GM23338 (cell line): ENCODE measurements at places on chromosomes 12 and 14.

DNA sequence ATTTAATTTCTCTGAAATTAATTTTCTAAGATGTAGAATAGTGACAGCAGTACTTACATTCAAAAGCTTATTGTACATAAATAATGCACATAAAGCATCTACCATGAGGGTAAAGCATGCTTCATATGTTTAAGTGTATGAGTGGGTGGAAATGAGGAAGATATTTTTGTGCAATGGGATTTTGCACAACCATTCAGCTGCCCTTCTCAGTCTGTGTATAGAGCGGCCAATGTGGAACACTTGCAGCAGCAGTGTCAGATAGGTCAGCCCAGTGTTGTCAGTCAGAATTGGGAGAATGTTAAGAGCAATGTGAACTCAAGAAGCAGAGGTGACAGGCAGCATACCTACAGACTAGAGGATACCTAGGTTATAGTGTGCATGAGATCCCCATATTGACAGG is 72.5 kb upstream of the ATP2B1 start:
- DNase-seq = no peak

DNA sequence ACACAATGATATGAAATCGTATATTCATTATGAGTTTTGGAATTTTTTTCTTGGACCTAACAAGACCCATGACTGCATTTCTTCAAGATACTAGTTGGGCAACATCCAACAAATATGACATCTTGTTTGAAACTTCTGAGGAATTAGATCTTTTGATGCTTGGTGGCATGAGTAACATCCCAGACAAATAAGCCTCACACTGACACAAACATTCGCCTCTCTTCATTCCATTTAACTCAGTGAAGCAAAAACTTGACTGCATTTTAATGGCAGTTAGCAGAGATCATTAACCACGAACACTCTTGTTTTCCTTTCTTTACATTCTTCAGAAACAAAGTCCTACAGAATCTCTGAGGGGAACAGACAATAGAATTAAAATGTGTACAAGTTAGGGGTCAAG is 758.3 kb downstream of the C12orf50 start:
- DNase-seq = no peak

DNA sequence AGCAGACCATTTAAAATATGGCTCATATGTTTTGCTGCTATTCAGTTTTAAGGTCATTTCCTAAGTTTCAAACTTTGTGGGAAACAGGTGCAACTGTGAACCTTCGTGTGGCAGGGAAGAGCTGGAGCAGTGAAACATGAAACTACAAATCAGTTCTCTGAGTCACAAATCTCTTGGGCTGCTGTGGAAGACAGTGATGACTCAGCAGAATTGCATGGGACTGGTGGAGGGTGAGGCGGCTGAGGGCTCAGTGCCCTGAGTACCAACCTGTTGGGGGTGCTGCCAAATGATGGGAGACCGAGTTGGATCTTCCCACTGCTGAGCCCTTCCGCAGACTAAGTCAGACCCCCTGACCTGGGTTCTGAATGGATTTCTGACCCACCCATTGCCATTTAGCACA is 8.4 kb upstream of the CALM1 start:
- peak; percentile 74 for DNase-seq

DNA sequence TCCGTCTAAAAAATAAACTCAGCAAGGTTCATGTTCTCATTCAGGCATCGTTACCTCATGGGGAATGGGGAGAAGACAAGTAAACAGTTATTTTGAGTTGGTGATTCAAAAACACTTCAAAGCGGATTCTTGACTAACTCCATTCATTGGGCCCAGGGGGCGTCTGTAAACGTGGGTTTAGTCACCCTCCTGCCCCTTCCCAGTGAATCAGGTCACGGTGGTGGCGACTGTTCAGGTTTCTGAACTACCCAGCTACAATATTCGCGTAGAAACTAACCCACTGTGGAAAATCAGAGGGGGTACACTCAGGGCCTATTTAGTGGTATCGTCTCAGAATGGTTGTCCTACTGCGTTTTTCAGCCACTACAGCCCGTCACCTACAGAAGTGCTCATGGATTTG is 15.2 kb downstream of the OR6S1 start:
- DNase-seq = no peak

DNA sequence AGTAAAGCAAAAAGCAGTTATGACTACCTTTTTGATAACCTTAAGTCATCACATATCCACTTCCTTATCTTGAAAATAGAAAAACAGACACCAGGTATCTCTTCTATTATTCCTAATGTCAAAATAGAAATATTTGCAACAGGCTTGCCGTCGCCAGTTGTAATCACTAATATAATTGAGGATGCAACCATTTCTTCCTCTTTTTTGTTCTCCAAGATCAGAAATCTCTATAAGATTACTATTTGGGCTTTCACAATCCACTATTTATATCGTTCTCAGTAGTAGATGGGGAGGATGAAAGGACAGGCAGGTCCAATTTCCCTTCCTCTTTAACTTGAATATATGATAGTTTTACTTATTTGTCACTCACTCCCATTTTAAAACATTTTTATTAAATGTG is 130.2 kb upstream of the HMGA2 start:
- DNase-seq = no peak

DNA sequence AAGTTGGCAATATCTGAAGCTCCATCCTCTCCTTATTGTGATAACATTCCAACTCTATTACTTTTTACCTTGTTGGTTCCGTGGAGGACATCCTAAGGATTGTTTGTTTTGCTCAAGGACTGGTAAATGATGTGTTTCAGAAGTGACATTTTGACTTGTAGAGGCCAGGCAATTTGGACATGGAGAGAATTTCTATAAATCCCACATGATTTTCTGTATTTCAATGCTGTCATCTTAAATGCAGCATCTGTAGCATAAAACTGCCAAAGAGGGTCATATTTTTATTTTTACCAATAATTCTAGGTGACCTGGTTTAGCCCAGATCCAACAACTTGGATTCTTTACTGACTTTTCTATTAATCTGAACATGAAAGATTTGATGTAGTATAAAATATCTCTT is 328.4 kb downstream of the BMP4 start:
- no peak for DNase-seq

GRCh38 chr12:121903202-121903601 is 14.6 kb downstream of the PSMD9 start:
- DNase-seq = peak; percentile 14

DNA sequence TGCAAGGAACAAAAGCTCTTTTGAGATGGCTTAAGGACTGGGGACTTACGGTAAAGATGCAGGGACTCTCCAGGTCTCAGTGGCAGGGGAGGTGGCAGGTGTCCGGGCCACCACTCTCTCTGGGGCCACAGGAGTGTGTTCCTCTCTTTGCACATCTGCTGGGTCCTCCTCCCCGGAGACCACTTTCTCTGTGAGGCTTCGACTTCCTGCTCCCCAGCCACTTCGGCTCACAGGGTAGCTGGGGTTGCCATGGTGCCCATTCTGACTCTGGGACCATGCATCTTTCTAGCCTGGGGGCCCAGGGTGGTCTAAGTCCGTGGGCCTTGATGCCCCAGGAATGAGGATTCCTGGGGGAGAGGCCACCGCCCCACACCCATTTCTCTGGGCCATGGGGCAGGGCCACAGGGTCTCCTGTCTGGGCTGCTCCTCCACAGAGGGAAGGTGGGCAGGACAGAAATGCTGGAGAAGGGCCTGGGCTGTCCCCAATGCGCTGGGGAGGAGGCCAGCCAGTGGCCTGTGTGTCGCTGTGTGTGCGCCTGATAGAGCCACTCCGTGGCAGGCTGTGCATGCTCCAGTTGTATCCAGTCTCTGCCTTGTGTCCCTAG is 38.5 kb downstream of the CCDC92 start:
- DNase-seq = no peak

DNA sequence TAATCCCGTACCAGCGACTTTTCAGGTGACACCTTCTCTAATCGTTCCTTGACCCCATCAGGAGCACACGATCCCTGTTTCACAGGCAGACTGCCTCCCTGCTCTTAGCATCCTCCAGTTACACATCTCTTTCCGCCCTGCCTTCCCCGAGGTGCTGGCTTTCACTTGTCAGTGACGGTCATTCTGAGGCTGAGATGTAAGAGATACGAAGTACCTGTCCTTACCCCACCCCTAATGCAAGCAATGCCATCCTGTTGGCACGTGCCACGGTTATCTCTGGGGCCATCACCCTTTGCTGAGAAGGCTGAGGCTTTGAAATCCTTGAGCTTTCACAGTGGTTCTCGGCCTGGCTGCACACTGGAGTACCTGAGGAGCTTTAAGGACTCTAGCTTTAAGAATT is 24.4 kb downstream of the B4GALNT3 start:
- DNase-seq = no peak

- no peak for DNase-seq
These were observed 86.2 kb downstream of the STON2 start for GRCh38 chr14:81313775-81314429.

GRCh38 chr12:51889216-51890132 is 1.6 kb downstream of the ANKRD33 start:
- DNase-seq = peak; percentile 68

DNA sequence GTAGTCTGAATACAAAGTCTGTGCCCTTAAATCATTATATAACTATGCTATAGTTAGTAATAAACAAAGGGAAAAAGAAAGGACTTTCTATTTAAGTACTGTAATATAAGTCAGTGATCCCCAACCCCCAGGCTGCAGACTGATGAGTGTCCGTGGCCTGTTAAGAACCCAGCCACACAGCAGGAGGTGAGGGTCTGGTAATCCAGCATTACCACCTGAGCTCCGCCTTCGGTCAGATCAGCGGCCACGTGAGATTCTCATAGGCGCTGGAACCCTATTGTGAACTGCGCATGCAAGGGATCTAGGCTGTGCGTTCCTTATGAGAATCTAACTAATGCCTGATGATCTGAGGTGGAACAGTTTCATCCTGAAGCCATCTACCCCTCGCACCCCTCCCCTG is 15.7 kb downstream of the NFYB start:
- DNase-seq = peak; percentile 17

- no peak for DNase-seq
These were observed 28.4 kb downstream of the AREL1 start for GRCh38 chr14:74684434-74684833.

- peak; percentile 83 for DNase-seq
These were observed 212.8 kb upstream of the SYT1 start for GRCh38 chr12:78651755-78652154.

- no peak for DNase-seq
These were observed 86.2 kb upstream of the GPHB5 start for GRCh38 chr14:63404906-63405305.

GRCh38 chr12:51520576-51521325 is 70.3 kb upstream of the SCN8A start:
- peak; percentile 79 for DNase-seq

DNA sequence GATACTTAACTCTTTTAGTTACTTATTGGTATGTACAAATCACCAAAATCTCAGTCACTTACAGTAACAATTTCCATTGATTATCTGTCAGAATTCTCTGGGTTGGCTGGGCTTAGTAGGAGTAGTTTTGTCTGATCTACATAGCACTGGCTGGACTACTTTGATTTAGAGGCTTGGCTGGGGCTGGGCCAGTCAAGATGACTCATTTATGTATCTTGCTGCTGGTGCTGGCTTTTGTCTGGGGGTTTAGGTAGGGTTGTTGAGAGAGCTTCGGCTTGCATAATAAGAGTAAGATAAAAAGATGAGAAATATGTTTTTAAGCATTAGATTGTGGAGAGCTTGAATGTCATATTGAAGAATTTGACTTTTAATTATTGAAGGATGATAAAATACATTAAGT is 1093.7 kb downstream of the SLC6A15 start:
- DNase-seq = no peak

GRCh38 chr12:50477241-50477832 is 27.4 kb upstream of the DIP2B start:
- DNase-seq = no peak

DNA sequence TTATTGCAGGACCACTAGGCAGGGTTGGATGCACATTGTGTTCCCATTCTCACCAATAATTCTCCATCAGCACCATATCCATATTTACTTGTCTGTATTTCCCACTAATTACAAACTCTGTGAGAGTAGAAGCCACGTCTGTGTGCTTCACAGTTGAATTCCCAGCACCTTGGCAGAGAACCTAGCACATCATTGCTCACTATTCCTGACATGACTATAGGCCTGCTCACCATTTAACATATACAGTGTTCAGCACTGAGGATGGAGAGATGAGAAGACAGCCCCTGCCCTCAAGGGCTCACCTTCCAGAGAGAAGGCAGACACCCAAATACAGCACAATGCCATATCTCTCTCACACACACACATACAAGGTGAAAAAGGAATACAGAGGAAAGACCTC is 5.0 kb downstream of the DAD1 start:
- DNase-seq = no peak

DNA sequence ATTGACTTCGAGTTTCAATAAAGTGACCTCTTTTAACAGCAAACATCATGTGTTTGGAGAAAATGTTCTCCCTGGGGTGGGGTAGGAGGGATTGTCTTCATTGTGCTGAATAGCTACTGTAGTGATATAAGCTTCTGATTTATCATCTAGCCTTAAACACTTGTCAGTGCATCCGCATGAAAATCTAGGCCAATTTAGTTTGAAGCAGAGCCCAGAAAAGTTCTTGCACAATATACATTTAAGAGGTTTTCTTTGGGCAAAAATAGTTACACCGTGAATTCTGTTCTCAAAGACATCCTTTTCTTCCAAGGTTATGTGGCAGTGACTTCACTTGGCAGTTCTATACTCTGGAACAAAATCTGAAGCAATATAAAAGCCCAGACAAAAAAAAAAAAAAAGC is 136.0 kb upstream of the IFNG-AS1 start:
- no peak for DNase-seq

DNA sequence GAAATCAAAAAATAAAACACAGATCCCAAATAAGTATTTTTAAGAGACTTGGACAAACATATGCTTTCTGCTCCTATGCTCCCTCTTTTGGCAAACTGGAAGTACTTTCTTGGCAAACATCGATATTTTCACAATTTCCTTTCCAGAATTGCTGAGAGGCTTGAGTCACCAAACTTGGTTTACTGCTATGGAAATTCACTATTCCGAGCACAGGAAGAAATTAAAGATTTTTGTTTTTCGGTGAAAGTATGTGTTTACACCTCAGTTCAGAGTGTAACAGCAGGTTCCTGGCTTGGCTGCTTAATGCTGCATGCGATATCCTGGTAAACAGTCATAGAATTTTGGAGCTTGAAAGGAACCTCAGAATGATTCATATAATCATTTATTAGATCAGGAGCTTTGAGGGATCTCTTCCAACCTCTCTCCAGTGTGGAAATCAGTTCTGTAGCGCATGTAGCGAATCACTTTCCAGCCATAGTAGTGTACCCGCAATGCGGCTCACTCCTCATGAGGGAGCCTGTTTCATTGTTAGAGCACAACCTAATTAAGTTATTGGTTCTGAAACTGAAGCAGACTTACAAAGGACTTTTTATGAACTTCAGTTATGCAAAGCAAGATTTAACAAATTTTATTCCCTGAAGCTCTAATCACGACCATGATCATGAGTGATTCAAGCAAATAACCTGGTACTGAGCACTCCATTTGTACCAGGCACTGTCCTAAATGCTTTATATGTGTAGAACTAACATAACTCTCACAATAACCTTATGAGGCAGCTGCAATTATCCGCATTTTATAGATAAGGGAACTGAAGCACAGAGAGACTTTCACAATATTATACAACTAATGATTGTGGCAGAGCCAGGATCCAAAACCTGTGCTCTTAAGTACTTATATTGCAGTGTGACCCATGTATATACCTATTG is 56.4 kb upstream of the ATP2A2 start:
- peak; percentile 44 for DNase-seq
